ENCODE measurements at places on chromosomes 4 and X.

- DNase-seq = no peak
Measured at GRCh38 chr4:184821242-184821641, 4.5 kb downstream of the ACSL1 start.

DNA sequence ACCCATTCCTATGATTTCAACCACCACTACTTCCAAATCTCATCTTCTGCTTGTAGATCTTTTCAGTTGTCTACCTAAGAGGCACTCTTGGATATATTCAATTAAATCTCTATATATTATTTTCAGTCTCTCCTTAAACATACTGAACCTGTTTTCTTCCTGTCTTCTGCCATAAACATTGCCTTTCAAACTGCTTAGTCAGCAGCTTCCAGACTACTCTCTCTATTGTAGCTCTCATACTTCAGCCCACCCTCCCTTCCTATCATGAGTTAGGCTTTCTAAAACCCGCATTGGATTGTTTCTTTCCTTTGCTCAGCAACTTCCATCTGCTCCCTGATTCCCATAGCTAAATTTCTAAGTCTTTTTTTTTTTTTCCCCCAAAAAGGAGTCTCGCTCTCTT, 4.5 kb downstream of the AP1AR start:
- no peak for DNase-seq

GRCh38 chr4:47238667-47239066, 207.3 kb downstream of the GABRB1 start:
- no peak for DNase-seq

DNA sequence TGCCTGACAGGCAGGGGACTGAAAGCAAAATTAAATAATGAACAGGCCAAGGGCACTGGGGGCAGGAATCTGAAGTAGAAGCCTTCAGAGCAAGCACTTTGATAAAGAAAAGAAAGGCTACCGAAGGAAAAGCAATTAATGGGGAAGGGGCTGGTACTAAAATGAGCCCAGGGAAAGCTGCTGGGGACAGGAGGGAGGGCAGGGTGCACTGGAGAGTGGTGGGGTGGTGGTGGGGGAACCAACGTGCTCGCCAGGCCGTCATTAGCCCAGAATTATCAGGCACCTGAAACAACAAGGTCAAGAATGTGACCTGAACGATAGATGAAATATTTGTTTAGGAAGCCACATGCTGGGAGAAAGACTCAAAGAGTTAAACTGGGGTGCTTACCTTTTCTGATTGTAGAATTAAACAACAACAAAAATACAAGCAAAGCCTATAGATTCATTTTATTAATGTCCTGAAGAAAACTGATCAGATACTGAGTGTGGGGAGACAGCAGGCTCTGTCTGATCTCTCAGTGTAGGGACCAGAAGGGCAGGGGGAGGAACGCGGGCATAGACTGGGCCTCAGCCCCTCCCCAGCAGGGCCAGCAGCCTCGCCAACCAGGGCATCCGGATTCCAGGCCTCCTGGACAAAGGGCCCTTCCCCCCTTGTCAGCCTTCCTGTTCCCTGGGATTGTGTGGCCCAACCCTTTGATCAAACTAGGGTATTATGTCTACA, 239.7 kb upstream of the KLF3 start:
- no peak for DNase-seq

- no peak for DNase-seq
Measured at GRCh38 chr4:40825014-40825838, 75.5 kb downstream of the NSUN7 start.

DNA sequence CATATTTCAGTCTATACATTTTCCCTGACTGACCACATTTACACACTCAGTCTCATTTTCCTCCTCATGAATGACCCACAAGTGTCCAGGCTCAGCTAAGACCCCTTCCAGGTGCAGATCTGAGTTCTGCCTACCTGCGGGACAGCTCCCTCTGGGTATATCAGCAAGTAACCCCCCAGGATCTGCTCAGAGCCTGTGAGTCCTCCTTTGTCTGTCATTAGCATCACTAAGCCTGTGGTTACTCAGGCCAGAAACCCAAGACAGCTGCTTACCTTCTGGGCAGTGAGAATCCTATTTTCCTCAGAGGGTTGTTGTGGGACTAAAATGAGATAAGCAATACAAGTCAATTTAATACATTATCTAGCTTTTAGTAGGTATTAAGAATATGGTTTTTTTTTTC, 487.6 kb upstream of the BOD1L1 start:
- no peak for DNase-seq

DNA sequence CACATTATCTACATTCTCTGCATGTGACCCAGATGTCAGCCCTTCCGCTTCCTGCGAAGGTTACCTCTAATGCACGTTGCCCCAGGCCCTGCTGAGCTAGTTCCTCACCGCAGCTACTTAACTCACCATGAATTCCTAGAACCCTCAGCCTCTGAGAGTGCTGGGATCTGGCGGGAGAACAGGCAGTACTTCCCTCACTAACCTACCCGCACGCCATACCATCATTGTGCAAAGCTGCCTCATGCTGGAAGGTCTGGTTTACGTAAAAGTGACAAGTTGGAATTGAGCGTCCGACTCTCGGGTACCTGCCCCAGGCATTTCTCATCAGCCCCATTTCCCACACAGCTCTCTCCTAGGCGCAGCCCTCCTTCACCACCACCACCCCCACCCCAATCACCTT, 6.3 kb downstream of the SLC25A4 start:
- no peak for DNase-seq

GRCh38 chrX:82961129-82961528, 547.0 kb upstream of the POU3F4 start:
- no peak for DNase-seq

GRCh38 chr4:114036426-114036825, 57.0 kb upstream of the ARSJ start:
- no peak for DNase-seq

DNA sequence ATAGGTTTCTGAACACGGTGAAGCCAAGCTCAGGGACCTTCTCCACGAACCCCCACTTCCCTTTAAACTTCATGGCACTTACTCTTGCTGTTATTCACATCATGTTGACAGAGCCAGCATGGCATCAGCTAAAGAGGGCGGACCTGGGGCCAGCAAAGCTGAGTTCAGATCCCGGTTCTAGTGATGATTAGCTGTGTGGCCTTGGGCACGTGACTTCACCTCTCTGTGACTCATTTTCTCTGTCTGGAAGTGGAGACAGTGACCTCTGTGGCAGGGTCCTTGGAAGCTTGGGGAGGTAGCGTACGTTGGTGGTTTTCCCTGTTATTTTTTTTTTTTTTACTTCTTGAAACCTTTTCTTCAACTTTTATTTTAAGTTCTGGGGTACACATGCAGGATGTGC, 13.4 kb downstream of the EVC start:
- DNase-seq = no peak

DNA sequence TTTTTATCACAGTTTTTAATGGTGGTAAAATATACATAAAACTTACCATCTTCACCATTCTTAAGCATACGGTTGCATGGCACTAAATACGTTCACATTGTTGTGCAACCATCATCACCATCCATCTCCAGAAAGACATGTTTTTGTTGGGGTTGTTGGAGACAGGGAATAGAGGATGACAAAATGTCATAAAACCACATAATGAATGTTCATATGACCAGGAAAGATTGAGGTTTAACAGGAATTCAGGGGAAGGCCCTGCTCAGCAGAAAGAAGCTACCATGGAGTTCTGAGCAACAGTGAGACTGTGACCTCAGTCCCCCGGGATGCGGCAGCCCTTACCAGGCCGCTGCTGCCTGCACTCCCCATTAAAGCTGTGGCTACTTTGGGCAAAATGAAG, 63.9 kb upstream of the TRIM2 start:
- no peak for DNase-seq

GRCh38 chr4:108492816-108493595, 127.4 kb upstream of the RPL34 start:
- DNase-seq = no peak

GRCh38 chr4:26993539-26993938, 132.9 kb downstream of the STIM2 start:
- DNase-seq = no peak

DNA sequence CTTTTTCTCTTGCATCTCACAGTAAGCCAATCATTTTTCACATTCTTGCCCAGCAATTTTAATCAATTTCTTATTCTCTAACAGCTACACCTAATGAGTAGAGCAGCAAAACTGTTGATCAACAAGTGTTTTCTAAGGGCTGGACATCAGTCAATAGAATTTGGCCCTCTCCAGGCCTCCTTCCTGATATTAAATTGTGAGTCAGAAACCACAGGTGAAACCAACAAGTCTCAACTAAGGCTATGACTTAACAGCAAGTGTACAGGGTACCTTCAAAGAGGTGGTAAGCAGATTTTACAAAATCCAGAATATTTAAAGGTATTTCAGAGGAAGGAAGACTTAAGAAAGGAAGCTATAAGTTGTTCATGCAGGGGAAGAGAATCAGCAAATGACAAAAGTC, 156.5 kb upstream of the ARHGAP24 start:
- DNase-seq = no peak

- DNase-seq = no peak
Measured at GRCh38 chr4:6423575-6423974, 48.8 kb downstream of the PPP2R2C start.

DNA sequence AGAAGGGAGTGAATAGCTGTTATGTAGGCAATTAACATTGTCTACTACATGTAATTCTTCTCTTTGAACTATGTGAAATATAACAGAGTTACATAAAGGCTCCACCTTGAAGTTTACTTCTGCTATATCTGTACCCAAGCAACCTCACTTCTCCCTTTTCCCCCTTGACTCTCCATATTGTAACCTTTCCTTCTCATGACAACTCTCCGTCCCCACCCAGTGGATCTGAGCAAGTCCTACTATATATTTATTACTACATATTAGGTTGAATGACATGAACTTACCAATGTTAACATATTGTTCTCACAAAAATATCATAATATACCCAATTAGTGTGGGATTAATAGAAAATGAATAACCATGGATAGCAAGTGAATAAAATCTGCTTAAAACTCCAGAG, 93.2 kb upstream of the ATP8A1 start:
- no peak for DNase-seq

- no peak for DNase-seq
Measured at GRCh38 chrX:122047261-122047660, 999.9 kb downstream of the GLUD2 start.

DNA sequence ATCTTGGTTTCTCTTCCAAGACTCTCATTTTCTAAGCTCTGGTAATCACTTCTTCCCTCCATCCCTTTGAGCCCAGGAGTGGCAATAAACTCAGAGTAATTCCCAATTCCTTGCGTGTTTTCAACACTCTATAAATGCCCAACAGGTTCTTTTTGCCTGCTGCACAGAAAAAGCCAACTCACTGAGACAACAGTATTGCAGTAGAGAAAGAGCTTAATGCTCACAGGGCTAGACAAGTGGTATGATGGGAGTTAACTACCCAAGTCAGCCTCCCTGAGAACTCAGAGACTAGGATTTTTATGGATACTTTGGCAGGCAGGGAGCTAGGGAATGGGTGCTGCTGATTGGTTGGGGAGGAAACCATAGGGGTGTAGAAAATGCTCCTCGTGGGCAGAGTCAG, 103.4 kb downstream of the MTNR1A start:
- DNase-seq = no peak

DNA sequence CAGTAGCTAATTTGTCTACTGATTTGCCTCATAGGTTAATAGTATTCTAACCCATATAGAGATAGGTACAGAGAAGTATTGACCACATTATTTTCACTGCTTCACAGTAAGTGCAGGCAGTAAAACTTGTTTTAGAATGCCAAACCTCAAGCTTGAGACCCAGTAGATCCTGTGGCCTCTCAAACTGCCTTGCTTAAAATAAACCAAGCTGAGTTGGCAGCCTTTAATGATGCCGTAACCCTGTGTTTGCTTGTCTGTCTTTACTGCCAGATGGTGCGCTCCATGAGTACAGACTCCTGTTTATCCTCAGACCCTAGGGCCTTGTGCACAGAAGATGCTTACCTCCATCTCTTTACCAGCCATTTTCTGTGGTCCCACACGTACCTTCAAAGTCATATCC, 50.8 kb downstream of the ANXA3 start:
- no peak for DNase-seq

DNA sequence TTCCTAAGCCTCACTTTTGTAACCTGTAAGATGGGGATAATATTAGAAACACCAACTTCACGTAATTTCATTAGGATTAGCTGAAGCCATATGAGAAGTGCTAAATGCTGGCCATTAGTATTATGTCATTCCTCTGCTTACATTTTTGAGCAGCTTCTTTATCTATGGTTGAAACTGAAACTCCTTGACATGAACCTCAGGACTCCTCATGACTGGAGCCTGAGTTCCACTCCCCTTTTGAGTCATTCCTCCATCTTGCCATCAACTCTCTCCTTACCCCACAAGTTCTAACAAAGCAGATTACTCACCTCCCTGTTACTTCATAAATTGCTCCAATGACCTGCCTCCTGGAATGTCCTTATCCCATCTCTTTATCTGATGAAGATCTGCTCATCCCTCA, 123.2 kb upstream of the KCNIP4 start:
- no peak for DNase-seq

DNA sequence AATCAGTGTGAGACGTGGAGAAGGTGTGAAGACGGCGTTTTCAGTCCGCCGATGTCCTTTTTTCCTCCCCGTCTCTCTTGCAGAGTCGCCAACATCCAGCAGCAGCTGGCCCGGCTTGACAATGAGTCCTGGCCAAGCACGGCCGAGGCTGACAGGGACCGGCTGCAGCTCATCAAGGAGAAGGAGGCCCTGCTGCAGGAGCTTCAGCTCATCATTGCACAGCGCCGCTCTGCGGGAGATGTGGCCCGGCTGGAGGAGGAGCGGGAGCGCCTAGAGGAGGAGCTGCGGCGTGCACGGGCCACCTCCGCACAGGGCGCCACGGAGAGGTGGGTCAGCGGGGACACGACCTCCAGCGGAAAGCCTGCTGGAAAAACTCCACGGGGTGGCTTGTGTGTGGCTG, 47.1 kb upstream of the CLCN4 start:
- DNase-seq = no peak

GRCh38 chrX:105315248-105315647, 94.8 kb upstream of the TEX13A start:
- no peak for DNase-seq

DNA sequence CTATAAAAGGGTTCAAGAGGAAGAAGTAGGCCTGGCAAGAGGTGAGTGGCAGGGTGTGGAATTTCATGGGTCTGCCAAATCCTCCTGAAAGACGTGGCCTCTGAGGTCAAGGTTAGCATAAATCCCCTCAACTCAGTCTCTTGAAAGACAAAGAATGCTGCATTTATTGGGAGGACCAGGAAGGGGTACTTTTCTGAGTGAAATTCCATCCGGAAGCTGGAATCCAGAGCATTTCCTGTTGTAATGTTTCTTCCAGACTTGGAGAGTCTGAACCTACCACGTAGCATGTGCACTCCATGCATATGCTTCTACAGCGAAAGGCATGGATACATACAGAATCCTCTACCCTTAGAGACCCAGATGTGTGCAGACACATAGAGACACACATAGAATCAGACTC, 13.4 kb upstream of the FGD1 start:
- DNase-seq = no peak

Data from NCI-H2029 treated with DMSO at 0.1 percent for 48 hours (cell line).